Smooth muscle cell of the pulmonary artery (primary cell): ENCODE measurements at places on chromosomes 11 and 22. TPM values are rescaled to one million over a fixed set of nuclear protein-coding genes. Genes with fewer than 3 reads are reported as not detected.

YPEL4 gene
- 1.2 and 1.8 TPM in 2 replicates for total RNA-seq

MYBPC3 gene
- total RNA-seq, result not detected in 2 replicates

CRY2 gene
- total RNA-seq, result 17.4 and 17.8 TPM in 2 replicates

PGM2L1 gene
- total RNA-seq, result 7.0 and 10.6 TPM in 2 replicates

PHOX2A gene
- total RNA-seq, result not detected in 2 replicates

MPPED2 gene
- 0.20 TPM in 2 replicates for total RNA-seq

PLAAT5 gene
- total RNA-seq, result 0.23 TPM in 1 of 2 replicates, not detected in the other

XKR3 gene
- total RNA-seq, result not detected in 2 replicates
